ENCODE measurements at places on chromosomes 3 and 15.
A peak's percentile ranks its signal among the peaks of the same experiment; 100 is the strongest.

- no peak for DNase-seq
These were observed 189.7 kb upstream of the IL12A start for GRCh38 chr3:159798951-159799350.

GRCh38 chr3:52820736-52821135 lies 9.7 kb downstream of the ITIH4 start:
- DNase-seq: no peak

DNA sequence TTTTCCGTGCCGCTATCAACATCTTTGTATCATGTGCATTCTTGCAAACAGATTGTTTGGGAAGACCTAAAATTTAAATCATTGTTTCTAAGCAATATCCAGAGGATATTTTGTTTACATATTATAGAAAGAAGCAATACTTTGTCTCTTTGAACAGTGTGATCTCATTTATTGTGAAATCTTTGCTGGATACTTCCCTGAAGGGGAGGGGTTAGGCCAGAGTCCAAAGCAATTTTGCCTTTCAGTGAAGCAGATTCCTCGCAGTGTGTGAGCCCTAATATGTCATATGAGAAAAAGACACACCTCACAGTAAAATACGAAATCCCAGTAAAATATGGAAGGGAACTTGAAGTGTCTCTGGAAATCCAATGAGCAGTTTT lies 158.7 kb upstream of the SLCO3A1 start:
- peak; percentile 28 for DNase-seq

- DNase-seq: no peak
These were observed 5.6 kb downstream of the RAB6B start for GRCh38 chr3:133890037-133890436.

DNA sequence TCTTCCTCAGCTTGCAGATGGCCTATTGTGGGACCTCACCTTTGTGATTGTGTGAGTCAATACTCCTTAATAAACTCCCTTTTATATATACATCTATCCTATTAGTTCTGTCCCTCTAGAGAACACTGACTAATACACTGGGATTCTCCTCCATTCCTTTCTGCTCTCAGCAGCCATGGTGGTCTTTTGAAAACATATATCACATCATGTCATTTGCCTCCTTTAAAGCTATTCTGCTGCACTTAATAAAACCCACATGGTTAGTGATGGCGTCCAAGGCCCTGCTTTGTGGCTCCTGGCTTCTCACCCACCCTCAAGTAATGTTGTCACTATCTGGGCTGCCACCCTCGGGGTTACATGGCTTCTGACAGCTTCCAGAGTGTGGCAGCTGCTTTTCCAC lies 169.5 kb downstream of the CADPS start:
- no peak for DNase-seq

DNA sequence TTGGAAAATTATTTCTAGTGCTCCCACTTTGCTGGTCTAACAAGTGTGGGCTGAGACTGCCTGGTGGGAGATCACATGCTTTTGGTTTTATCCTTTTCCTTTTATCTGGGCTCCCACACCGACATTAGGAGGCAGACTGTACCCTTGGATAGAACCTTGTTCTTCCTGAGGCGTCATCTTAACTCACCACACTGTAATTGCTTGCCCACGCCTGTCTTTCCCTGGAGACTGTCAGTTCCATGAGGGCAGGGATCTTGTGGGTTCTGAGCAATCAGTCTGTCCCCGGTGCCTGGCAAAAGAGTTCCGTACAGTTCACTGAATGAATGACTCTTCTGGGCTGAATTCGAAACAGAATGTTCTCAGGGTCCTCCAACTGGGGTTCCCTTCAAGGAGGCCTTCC lies 124.6 kb upstream of the ABHD17C start:
- DNase-seq: no peak

- no peak for DNase-seq
These were observed 12.4 kb downstream of the GORASP1 start for GRCh38 chr3:39094851-39095677.

DNA sequence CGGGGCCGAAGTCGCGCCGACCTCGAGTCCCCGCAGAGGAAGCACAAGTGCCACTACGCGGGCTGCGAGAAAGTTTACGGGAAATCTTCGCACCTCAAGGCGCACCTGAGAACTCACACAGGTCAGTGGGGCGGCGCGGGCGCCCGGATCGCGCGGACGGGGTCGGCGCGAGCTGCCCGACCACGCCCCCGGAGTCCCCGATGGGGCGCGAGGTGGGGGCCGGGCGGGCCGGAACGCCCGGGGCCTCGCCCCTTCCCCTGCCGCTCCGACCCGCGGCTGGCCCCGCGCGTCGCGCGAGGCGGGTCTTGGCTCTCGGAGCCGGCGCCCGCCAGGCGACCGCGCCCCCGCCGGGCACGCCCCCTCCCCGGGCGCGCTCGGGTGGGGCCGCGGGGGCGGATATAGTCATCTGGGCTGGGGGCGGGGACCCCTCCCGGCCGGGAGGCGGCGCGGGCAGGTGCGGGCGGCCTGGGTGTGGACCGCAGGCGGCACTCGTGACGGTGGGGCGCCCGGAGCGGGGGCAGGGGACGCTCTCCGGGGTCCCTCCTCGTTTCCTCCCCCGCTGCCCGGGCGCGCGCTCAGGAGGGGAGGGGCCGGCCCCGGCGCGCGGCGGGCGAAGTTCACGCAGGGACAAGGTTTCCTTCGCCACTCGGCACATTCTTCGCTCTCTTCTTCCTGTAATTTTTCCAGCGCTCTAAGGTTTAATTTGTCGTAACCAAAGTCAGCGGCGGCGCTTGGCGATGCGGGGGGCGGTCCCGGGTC lies 1.2 kb downstream of the KLF13 start:
- DNase-seq: no peak

- no peak for DNase-seq
These were observed 104.5 kb downstream of the RARB start for GRCh38 chr3:25532431-25533162.

DNA sequence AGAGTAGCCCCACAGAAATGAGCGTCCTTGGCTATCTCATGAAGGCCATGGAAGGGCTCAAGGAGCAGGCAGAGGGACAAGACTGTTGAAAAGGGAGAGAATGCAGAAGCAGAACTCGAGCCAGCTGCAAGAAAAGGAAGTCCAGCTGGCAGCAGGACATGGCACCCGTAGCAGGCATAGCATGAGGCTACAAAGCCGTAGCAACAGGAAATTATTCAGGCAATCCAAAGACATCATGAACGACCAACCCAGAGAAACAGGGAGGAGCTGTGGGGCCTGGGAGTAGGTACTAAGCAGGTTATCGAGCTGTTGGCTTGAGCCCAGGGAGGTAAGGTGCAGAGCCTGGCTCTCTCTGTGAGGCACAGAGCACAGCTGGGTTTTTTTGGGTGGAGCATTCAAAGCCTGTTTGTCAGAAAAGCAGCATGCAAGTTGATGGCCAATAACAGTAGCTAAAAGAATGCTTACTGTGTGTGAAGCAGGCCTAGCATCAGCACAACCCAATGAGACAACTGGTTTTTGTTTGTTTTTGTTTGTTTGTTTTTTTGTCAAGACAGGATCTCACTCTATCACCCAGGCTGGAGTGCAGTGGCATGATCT lies 144.0 kb upstream of the SMAD3 start:
- DNase-seq: no peak

DNA sequence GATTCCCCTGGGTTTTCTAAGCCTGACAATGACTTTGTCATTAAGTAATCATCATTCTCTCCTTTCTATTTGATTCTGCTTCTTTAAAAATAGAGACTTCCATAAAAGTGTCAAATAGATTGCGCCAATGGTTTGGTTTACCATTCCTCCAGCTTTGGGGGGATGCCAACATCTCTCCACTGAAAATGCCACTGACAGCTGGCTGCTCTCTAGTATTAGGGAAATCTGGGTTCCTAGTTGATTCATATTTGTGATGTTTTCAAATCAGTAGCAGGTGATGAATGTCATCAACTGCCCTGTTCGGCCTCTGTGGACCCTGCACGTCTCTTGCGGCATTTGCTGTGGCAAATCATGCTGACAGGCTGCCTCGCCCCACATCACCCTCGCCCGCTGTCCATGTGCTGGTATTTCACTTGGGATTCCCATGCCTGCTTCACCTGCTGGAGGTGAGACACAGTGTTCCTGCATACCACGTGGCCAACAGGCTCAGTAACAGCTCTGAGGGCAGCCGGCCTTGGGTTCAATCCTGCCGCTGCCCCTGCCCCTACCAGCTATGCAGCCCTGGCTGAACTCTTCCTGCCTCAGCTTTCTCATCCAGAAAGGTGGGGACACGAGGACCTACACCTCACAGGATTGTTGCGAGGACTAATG lies 28.1 kb downstream of the ZXDC start:
- DNase-seq: no peak

- DNase-seq: no peak
These were observed 236.2 kb downstream of the SCAPER start for GRCh38 chr15:76668900-76669299.

DNA sequence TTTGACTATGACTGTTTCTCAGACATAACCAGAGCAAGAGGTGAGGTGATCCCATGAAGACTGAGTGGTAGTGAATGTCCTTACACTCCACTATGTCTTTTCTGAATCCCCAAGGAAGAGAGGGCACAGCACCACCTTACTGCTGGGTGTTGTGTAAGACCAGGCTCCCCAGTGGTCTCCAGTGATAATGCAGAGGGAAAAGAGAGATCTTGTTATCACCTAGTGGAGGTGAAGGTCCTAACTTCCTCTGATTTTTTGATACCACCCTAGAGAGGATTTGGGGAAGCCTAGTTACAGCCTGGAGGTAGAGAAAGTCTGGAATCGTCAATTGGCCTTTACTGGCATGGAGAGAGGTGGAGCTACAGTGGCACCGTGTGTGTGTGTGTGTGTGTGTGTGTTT lies 288.0 kb upstream of the BCHE start:
- no peak for DNase-seq

DNA sequence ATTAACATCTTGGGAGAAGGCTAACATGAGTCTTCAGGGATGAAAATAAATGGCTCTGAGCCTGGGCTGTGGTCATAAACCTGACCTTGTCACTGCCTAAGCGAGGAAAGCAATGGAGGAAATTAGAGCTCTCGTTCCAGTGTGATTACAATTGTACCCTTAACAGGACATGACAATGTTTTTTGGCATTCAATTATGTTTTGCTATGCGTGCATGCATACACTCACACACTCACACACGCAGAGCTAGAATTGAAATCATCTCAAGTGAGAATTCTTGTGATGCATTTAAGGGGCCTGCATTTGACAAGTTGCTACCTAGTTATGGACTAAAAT lies 24.1 kb downstream of the ZNF80 start:
- DNase-seq: no peak

DNA sequence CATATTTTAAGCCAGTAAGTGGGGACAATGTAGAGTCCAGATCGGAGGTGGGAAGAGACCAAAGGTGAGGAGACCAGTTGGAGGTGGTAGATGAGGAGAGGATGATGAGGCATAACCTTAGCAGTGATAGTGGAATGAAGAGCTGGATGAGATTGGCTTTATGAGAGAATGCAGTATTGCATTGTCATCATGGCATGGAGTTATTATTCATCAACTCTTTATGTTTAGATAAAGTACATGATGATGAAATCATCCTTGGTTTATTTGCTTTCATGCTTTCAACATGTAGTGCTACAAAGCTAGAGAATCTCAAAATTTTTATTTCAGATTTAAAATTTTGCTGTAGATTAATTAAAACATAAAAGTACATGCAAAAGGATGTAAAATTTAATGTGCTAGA lies 64.0 kb downstream of the PPM1L start:
- no peak for DNase-seq

GRCh38 chr3:14260463-14260862 lies 81.8 kb downstream of the LSM3 start:
- DNase-seq: no peak

- no peak for DNase-seq
These were observed 375.2 kb upstream of the SGO1 start for GRCh38 chr3:20561166-20561565.

All from urinary bladder (tissue), 4 donors.